ENCODE measurements at places on chromosomes 7 and 10.

DNA sequence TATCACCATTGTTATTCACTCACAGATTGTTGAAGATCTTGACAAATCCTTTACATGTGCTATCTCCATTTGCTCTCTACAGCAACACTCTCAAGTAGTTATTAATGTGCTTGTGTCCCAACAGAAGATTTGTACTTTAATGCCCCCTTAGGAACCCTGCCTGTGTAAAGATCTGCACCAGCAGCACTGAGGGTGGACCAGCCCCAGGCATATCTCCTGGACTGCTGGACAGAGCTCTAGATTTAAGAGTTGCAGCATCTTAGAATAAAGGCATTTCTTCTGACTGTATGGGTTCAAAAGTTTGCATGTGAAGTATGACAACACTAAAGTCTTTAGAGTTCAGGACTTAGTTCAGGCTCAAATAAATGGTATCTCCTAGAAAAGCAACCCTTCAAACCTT lies 94.7 kb downstream of the RNF133 start:
- DNase-seq = no peak

GRCh38 chr7:143205560-143206293 lies 16.1 kb upstream of the TAS2R40 start:
- DNase-seq = no peak

- no peak for DNase-seq
Measured at GRCh38 chr10:4519658-4520402, 306.2 kb upstream of the AKR1E2 start.

- DNase-seq = no peak
Measured at GRCh38 chr7:140176122-140176701, 571 bp downstream of the KDM7A start.

DNA sequence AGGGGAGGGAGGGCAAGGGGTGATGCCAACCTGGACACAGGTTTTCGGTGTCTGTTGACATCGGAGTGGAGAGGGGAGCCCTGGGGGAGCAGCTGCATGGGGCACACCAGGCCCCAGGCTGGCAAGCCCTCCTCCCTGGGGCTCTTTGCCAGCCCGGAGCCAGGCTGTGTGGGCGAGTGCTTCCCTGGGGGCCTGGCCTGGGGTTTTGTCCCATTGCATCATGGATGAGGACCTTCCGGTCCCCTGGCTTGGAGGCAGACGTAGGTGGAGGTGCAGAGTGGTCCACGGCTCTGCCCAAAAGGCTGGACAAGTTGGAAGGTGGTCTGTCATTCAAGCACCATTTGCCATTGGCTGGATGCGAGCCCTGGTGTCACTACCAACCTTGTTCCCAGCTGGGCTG lies 34.8 kb downstream of the ZMIZ1 start:
- DNase-seq = no peak

GRCh38 chr7:99789441-99790070 lies 5.6 kb upstream of the CYP3A4 start:
- no peak for DNase-seq

GRCh38 chr10:49758249-49758930 lies 3.7 kb downstream of the OGDHL start:
- no peak for DNase-seq

GRCh38 chr10:75208181-75208580 lies 2.4 kb upstream of the VDAC2 start:
- DNase-seq = no peak

DNA sequence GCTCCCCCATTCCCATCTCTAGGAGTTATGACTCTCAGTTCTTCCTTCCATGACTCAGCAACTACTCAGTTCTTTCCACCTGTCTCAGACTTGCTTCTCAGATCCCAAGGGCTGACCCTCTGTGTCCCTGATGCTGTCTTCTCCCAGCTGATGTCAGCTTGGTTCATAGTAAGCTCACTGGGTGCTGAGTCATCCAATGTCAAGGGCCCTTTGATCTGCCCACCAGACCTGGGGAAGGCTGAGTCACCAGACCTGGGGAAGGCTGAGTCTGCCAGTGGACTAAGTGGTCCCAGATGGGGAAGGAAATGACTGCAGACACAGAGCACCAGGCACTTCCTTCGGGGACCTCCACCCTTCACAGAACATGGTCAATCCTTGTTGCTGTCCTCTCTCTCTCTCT lies 76.1 kb upstream of the ZEB1 start:
- peak; percentile 70 for DNase-seq

- DNase-seq = peak; percentile 9
Measured at GRCh38 chr7:132430861-132431822, 145.1 kb downstream of the PLXNA4 start.

- DNase-seq = no peak
Measured at GRCh38 chr10:34341473-34341872, 473.6 kb downstream of the PARD3 start.

DNA sequence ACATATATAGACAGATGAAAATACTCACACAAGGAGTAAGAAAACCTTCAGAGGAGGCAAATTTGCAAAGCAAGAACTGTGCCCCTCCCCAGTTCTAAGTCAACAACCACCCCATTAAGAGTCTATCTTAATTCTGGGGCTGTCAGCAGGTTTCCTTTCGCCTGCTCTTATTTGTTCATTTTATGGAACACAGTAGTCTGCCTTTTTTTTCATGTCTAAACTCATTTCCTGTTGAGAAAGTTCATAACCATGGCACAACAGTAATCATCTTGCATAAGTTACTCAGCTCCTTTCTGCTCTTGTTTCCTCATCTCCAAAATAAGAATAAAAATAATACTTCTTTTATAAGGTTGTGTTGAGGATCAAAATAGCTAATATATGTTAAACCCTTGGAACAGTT lies 25.8 kb upstream of the AMPH start:
- DNase-seq = no peak

DNA sequence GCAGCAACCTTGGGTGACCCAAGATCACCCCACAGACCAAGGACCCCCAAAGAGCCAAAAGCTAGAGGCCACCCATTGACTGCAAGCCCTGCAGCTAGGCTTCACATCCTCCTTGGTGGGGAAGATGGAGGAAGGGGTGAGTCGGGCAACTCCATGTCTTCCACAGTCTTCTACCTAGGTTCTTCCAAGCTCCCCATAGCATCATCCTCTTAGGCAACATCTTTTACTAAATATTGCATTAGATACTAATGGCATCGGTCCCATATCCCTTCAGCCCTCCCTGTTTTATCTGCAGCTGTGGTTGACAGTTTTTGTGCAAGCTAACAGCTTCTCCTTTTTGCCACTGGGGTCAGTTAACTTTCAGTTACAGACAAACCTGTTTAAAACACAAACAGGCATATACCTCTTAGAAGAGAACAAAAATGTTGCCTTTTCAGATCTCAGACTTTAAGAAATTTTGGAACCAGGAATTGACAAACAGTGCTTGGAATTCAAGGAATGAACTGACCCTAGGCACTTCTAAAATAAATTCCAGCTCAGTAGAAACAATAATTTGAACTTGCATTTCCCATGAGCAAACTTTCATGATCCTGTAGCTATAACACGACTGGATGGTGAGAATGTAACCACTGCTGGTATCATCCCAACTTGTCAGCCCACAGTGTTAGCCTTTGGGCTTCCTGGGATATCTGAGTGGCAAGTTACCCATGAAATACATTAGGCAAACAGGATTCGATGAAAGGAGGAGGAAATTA lies 33.9 kb upstream of the MSMB start:
- no peak for DNase-seq

GRCh38 chr7:132568962-132569361 lies 7.3 kb downstream of the PLXNA4 start:
- no peak for DNase-seq

DNA sequence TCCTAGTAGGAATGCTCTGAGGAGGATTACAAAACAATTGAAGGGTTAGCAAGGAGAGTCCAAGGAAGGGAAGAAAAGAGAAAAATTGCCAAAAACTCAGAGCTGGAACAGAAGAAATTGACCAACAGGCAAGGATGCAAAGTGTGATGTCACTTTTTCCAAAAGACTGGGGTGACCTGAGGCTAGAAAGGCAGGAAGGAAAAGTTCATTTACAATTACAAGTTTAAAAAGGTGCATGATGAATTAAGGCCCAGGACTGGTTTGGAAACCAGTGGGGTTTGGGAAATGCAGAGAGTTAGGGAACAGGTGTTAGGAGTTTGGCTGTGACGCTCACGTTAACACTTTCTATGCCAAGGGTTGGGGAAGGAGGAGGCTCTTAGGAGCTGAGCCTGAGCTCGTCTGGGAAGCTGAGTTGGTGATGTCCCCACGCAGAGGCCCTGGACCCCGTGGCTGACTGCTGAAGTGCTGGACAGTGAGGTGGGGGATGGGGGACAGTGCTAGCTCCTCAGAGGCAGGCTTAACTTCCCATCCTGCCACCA lies 92.6 kb upstream of the PODXL start:
- no peak for DNase-seq

GRCh38 chr7:121824276-121824675 lies 48.7 kb upstream of the PTPRZ1 start:
- DNase-seq = no peak

- DNase-seq = no peak
Measured at GRCh38 chr7:24656608-24657007, 83.4 kb downstream of the PALS2 start.

GRCh38 chr10:70779088-70779487 lies 6.1 kb downstream of the TBATA start:
- no peak for DNase-seq

GRCh38 chr7:40192036-40192435 lies 57.2 kb downstream of the SUGCT start:
- DNase-seq = no peak

DNA sequence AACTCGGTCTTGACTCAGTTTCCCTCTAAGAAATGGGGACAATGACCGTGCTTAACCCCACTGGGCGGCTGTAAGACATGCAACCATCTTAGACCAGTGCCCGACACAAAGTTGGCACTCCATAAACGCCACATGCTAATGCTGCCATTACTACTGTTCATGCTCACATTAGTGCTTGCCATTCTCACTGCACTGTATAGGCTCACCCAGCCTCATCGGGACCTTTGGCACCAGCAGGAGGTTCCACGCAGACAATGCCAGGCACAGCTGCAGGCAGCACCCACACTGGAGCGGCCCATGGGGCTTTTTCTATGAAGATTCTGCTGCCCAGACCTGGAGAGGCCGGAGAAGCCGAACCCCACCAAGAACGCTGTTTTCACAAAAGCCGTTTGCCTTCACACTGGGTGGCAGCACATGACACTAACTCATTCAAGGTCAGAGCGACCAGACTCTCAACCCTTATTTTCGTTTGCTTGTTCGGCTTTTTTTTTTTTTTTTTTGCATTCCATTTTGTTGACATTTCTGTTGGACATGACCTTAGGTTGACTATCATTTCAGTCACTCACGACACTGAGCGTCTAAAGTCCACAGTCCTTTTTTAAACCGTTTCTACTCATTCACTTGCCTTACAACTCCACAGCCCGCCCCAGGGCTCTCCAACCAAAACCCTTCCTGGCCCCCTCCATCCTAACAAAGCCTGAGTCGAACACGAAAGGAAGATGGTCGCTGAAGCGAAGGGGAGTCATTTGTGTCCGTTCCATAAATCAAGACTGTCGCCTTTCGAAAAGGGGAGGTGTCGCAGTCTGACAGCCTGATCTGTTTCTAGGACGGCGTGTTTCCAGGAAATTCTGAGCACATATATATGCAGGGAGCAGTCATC lies 124.4 kb upstream of the RNF32 start:
- no peak for DNase-seq

DNA sequence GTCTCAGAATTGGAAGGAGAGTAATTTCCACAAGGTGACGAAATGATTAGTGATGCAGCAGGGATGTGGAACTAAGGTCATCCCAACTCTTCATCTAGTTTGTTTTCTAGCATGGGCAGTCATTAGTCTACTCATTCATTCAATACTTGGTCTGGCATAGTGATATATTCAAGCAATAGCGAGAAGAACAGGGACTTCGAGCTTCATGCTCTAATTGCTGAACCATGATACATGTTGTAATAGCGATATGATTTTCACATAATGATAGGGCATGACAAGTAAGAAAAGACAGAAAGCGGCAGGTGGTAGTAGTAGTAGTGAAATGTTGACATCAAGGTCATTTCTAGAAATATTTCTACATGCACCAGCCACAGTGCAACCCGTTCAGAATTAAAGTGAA lies 652.1 kb downstream of the PHTF2 start:
- no peak for DNase-seq

DNA sequence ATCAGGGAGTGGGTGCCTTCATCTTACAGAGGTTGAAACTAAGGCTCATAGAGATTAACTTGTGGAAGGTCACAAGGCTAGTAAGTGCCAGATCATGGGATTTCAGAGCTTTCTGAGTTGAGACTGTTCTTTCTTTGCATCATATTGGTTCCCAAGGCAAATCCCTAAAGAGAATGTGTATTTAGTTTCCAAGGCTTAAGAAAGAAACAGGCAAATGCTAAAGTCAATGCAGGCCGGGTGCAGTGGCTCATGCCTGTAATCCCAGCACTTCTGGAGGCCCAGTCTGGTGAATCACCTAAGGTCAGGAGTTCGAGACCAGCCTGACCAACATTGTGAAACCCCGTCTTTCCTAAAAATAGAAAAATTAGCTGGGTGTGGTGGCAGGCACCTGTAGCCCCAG lies 19.8 kb downstream of the CDK1 start:
- DNase-seq = no peak

- DNase-seq = no peak
Measured at GRCh38 chr7:122588621-122589020, 110.3 kb downstream of the RNF133 start.

DNA sequence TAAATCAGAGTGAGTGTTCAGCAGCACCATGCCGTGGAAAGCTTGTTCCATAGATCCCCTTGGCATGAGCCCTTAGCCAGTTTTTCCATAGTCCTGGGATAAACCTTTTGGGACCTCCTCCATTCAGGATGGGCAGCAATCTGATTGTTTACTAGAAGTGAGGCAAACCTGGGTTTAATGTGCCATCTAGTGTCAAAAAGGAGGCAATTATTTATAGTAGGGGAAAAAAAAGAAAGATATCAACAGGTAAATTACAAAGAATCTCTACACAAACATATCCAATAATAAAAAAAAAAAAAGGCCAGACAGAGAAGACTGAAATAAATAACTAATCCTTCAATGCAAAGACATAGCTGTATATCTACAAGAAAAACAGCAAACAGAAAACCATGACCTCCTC lies 229.0 kb upstream of the STK17A start:
- DNase-seq = no peak

DNA sequence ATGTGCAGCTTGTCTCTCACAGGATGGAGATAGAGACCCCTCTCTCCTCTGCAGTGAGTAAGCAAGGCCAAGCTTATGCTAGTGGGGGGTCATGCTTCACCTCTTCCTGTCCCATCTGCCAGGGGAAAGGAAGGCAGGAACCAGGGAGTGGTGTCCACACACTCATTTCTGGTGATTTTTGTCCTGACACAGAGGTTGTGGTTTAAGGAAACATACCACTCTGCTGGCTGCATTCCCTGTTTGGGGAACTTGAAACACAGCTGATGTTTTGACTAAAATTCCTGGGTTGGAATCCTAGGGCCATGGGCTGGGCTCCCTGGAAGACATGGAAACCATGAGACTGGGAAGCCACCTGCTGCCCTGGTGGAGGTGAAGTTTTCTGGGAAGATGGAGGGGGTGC lies 21.4 kb downstream of the C10orf120 start:
- no peak for DNase-seq

GRCh38 chr10:61024856-61025201 lies 80.8 kb upstream of the RHOBTB1 start:
- DNase-seq = no peak

GRCh38 chr10:89390476-89391225 lies 1.8 kb upstream of the IFIT1 start:
- no peak for DNase-seq
